Spleen (tissue), 13 donors: ENCODE measurements at places on chromosomes 16 and 17.

DNA sequence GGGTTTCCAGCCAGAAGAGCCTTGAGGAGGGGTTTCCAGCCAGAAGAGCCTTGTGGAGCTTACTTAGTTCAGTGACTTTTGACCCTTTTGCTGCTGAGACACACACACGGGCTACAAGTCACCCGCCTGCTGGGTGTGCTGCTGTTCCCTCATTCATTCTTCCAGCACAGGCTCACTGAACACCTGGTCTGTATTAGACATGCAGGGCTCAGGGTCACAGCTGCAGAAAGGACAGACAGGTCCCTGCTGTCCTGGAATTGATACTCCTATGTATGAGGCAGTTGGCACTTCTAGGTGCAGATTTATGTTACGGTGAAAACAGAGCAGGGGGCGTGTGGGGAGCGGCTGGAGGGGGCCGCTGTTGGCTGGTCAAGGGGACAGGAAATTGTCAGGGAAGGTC lies 6.8 kb downstream of the CACNG4 start:
- DNase-seq: no peak

- peak; percentile 90 for DNase-seq
Measured at GRCh38 chr17:81453712-81454111, 58.5 kb downstream of the BAHCC1 start.

- no peak for DNase-seq
Measured at GRCh38 chr17:9322326-9322725, 253.3 kb downstream of the STX8 start.

DNA sequence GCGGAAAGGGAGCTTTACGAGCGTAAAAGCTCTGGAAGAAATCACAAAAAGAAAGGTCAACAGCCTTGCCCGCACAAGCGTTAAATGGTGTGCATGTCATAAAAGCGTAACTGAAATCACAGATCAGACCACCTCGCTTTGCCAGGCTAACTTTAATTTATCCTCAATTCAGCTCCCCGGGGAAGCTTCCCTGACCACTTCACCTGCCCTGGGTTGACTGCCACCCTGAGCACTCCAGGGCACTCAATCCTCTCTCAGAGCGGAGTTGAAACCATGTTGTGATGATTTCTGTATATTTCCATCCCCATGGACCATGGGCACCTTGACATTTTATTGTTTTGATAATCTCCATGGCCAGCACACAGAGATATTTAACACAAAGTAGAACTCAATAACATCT lies 16.1 kb upstream of the NAGS start:
- no peak for DNase-seq

- DNase-seq: no peak
Measured at GRCh38 chr17:67400193-67400592, 23.1 kb downstream of the PITPNC1 start.

DNA sequence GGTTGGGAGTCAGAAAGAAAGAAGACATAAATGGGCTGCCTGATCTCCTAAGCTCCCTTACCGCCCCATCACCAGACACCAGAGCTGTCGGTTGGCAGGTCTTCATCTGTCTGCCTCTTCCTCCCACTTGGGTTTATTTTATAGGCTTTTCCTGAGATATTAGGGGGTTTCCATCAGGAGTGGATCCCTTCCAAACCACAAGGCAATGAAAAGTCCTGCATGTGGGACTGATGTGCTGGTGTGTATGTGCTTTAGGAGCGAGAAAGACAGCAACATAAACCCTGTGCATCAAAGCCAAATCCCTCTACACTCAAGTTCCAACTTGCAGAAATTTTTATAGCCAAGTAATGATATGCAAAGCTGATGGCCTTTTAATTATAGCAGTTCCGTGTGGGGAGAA lies 389.5 kb downstream of the SLC39A11 start:
- DNase-seq: no peak

GRCh38 chr17:81400154-81400977 lies 5.1 kb downstream of the BAHCC1 start:
- DNase-seq: no peak

DNA sequence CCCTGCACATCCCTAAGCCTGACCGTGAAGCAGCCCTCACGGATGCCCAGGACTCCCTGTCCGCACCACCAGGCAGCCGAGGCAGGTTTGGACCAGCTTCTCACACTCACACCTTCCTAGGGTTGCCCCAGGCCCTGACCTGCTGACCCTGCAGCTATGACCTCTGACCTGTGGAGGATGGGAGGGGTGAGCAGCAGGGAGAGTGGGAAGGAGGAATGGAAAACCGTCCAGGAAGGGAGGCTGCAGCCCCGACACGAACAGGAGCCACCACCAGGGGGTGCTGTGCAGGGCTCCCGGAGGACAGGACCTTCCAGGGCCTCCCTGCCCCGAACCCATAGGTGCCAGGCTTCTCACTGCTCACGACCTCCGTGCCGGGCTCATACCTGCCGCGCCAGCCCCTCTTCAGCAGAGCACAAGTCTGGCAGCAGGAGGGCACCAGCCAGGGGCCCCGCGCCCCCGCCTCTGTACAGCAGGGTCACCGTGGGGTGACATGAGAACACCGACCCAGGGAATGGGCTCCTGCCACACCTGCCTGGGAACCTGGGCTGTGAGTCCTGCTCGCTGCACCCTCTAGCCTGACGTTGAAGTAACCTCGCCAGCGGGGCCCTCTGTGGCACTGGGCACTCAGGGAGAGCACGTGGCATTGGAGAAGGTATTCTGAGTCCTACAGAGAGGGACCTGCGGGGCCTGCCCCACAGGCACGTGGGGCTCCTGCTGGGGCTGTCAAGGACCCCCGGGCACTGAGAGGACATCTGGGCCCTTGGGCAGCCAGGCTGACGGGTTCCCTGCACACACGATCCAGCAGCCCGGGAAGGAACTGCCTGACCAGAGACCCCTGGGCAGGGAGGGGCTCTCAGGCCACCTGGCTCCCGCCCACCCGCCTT lies 37.6 kb downstream of the CTU2 start:
- peak; percentile 94 for DNase-seq

DNA sequence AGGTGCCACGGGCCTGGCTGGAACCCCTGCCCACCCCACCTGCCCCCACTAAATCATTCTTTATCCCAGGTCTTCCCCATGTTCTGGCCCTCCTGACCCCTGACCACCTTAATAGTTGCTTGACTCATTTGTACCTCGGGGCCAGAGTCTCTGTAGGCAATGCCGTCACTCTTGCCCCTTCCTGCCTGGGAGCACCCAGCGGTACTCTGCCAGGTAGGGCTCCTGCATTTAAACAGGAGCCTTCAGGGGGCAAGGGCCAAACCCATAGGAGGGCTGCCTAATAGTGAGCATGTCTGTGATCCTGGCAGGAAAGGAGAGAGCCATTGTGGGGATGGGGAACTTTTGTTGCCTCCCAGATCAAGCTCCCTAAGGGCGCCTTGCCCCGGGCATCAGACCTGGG lies 8.8 kb upstream of the ITGA3 start:
- no peak for DNase-seq

- no peak for DNase-seq
Measured at GRCh38 chr16:17658881-17659280, 188.1 kb upstream of the XYLT1 start.

DNA sequence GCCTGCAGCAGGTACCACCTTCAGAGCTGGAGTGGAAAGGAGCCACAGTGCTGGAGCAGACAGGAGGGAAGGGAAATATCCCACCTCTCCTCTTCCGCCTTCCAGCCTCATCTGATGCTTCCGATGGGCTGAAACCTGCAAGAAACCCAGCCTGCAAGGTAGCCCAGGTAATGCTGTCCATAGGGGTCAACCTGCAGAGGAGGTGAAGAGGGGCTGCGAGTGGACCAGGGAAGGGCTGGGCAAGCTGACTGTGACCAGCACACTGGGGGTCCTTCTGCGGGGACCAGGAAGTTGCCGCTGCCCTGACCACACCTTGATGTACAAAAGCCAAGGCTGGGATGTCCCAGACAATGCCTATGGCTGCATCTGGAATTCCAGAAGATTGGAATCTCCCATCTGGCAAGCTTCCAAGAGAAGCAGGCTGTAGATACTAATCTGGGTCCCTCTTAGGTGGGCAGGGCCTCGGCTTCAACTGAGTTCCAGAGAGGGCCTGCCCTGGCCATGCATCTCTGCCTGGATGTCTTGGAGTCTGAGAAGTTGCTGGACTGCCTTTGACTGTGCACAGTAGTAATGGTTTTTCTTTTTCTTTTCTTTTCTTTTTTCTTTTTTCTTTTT lies 5.8 kb downstream of the FOXL1 start:
- DNase-seq: no peak

- no peak for DNase-seq
Measured at GRCh38 chr17:20797292-20797691, 217.8 kb downstream of the CDRT15L2 start.

DNA sequence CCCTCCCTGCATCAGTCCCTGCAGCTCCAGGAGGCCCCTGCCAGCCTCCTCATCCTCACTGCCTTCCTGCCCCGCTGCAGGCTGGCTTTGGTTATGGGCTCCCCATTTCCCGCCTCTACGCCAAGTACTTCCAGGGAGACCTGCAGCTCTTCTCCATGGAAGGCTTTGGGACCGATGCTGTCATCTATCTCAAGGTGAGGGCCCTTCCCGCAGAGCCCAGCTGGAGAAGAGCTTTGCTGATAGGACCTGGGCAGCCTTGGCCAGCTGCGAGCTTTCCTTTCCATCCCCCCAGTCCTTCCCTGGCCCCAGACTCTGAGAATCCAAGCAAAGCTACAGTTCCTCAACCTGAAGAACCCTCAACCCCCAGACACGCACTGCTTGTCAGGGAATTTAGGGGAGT lies 14.1 kb downstream of the PDK2 start:
- DNase-seq: no peak

DNA sequence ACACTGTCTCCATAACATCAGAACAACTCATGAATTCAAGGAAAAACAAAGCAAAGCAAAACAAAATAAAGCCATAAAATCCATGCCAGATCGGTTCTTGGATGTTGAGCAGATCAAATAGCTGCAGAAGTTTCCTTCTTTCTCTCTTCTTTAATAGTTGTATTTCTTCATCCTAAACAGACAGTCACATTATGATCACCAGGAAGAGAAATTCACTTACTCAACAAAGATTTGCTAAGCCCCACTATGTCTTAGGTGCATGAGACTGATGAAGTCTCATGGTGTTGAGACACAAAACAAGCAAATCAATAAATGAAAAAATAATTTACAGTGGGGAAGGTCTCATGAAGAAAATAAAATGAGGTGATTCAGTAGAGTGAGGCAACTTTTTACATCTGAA lies 72.8 kb downstream of the WIPI1 start:
- no peak for DNase-seq

DNA sequence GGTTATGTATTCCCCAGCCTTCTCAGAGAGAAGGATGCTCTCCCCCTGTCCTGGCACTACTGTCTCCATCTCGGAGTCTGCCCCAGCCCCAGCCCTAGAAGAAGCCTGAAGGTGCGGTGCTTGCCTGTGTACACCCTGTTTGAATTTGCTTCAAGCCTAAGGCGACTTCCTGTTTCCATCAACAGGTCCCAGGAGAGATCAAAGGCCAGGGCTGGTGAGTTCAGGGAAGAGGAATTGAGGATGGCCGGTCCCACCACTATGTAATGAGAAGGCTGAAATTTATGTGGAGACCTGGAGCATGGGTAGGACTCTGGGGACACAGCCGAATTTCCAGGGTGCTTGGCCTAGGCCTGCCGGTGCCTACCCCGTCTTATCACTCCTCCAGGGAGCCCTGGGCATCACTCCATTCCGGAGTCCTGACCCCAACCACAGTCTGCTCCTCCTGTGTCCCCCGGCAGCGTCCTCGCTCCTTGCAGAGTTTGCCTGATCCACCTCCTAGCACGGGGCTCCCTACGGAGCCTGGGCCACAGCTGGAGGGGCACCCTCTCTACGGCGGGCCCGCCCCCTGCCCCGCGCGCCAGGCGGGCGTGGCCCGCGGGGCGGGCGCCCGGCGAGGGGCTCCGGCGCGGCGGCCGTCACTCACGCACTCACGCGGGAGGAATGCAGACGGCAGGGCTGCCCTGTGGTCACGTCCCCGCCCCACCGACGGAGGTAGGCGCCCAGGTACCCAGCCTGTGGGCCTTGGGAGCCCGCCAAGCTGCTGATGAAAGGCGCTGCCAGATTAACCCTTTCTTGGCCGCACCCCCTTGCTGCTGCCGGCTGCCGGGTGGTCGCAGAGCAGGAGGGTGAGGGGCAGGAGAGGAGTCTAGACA lies 53.8 kb upstream of the TAC4 start:
- no peak for DNase-seq

DNA sequence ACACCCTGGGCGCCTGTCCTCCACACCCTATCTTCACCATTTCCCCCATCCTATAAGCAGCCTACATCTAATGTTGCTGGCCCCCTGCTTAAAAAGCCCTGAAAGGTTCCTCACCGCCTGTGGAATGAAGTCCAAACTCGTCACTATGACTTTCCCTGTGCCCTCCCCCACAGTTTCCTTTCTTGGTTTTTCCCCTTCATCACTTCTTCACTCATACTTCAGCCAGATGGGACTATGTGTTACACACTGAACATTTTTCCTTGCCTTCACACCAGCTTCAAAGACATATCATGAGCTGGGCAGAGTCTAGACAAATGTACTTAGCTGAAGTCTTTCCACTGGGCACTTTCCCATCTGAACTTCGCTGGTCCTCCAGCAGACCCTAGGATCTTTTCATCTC lies 1.5 kb upstream of the MARCHF10 start:
- DNase-seq: no peak

DNA sequence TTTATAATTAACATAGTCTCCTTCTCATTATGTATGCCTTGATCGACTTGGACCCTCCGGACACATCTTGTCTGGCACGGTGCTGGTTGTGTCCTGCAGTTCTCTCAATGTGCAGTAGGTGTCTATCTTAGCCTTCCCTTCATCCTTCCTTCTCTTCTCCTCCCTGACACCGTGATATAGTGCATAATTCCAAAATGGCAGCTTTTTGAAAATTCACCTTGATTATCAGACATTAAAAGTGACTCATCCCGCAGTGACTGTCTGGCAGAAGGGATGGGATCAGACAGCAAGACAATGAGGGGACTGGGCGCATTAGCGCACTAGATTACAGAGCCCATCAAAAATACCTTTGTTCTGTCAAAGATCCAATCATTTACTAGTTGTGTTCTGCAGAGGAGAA lies 70.0 kb upstream of the PMFBP1 start:
- no peak for DNase-seq

DNA sequence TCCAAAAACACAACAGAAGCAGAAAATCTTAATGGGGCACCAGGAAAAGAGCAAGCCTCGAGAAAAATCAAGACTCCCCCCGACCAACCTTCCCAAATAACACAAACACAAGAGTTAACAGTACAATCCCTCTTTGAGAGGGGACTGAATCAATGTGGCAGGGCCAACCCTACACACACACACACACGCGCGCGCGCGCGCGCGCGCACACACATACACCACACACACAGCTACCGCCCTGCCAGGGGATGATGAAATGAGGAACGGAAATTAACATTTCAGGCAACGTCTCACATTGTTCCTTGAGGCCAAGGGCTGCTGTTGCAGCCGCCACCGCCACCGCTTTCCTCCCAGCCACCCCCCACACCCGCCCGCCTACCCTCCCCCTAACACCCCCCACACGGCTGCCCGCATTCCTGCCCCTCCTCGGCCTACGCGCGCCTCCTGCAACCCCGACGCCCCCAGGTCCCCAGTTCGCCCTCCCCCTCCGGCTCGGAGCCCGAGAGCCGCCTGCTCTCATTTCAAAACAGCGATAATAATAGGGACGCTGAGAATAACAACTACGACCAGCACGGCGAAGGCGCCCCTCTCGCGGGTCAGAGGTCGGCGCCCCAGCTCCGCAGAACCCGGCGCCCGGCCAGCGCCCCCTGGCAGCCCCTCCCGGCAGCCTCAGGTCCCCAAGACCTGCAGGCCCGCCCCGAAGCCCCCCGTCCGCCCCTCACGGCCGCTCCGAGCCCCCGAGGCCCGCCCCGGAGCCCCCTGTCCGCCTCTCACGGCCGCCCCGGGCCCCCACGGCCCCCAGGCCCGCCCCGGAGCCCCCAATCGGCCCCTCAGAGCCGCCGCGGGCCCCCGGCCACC lies 1.1 kb downstream of the ANKRD11 start:
- DNase-seq: peak; percentile 95
